ENCODE measurements at places on chromosomes 4 and X.

GRCh38 chr4:140135529-140136088 lies 18.4 kb downstream of the MAML3 start:
- no peak for DNase-seq

- DNase-seq: no peak
Observed at GRCh38 chr4:17968721-17969120, 52.8 kb downstream of the LCORL start.

- DNase-seq: no peak
Observed at GRCh38 chr4:169376421-169376820, 105.7 kb upstream of the SH3RF1 start.

- DNase-seq: no peak
Observed at GRCh38 chr4:161186750-161187149, 977.0 kb downstream of the FSTL5 start.

DNA sequence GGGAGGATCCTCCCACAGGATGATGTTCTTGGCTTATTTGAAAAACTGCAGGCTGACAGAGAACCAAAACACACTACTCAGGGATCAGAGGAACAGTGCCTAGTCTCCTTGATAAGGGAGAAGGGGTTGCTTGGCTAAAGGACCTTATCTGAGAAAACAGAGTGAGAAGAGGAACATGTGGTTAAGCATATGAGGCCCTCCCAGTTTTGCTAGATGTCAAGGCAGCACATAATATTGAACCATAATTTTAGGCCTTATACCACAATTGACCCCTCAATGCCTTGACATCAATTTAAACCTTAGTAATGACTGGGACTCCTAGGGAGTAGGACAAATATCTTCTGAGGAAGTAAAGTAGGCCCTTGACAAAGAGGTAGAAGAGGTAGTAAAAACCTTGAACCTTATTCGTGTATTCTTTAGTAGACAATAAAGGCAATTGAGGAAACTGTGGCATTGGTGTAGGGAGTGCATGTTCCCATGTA lies 79.3 kb downstream of the TEX13C start:
- DNase-seq: no peak

DNA sequence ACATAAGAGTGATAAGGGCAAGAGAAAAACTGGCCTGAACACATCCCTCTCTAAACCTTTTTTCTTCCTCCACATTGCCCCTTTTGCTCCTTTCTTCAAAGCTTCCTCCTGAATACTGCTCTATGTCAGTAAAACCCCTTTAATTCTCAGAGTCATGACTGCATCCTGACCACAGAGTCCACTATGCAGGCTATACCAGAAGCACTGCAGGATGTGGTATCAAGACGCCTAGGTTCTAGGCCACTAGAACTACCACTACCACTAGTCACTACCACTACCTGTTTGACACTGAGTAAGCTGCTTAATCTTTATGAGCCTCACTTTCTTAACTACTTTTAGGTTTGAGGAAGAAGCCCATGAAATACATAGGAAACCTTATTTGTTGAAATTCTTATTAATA lies 38.7 kb downstream of the ARHGEF9 start:
- no peak for DNase-seq

GRCh38 chr4:65831828-65832227 lies 161.5 kb upstream of the EPHA5 start:
- DNase-seq: no peak

DNA sequence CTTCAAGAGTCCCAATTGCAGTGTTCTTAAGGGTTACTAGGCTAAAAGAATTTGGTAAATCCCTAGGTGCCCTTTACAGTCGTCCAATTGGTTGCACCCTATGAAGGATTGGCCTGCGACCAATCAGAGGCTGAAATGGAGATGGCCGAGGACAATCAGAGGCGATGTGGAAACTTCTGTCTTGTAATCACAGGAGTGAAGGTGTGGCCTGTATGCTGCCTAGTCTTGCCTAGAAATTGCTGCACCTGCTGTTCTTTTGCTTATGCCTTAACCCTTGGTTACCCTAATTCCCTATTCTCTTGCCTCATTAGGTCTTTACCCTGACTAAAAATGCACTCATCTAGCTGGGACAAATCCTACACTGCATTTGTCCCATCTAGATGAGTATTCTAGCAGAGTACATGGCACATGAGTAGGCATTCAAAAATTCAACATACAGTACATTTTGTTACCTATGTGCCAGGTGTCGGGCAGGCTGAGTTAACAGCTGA lies 1.0 kb upstream of the DCK start:
- DNase-seq: no peak

- no peak for DNase-seq
Observed at GRCh38 chr4:6913350-6913905, 3.8 kb downstream of the TBC1D14 start.

DNA sequence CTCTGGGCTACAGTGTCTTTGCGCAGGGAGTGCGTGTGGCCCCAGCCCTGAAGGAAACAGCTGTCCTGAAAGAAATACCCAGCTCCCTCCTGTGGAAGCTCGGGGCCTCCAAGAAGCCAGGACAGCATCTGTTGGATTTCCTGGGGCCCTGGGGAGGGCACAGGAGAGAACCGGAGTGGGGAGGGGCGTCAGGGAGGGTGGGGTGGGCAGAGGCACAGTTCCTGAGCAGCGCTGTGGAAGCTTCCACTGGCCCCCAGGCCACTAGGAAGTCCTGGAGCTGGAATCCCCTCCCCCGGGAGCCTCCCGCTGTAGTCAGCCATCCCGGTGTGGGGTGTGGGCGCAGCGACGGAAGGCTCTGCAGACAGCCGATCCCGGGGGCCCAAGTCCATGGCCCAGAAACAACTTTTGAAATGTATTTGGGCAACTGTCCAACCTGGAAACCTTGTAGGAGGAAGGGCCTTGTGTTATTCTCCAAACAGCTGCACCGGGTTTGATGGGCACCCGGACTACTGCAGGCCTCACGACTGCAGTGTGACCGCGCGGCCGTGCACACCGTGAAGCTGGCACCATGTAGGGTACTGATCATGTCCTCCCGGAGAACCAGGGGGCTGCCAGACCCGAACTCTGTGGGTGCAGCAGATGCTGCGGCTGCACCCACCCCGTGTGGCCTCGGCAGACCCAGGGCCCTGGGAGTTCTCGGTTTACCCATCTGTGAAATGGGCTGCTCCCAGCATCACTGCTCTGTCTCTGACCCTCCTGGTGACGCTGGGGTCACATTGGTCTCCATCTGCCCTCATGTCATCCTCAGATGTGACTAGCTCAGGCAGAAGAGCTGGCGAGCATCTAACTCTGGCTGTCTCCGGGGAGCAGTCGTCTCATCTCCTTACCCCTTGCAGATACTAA lies 68.5 kb upstream of the HMX1 start:
- DNase-seq: peak; percentile 61

DNA sequence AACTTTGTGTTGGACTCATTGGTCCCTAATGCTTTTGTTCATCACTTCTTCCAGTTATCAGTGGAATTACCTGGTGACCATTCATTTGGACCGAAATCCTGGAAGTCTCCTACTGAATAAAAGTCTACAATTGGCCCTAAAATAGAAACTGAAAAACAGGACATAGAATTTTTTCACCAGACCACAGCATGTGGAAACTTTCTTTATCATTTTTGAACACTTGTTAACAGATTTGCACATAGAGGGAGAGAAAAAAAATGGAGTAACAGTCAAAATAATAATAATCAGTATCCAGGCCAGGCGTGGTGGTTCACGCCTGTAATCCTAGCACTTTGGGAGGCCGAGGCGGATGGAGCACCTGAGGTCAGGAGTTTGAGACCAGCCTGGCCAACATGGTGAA lies 7.1 kb downstream of the EPGN start:
- DNase-seq: no peak

- DNase-seq: no peak
Observed at GRCh38 chr4:166481739-166482138, 608.7 kb downstream of the TLL1 start.

DNA sequence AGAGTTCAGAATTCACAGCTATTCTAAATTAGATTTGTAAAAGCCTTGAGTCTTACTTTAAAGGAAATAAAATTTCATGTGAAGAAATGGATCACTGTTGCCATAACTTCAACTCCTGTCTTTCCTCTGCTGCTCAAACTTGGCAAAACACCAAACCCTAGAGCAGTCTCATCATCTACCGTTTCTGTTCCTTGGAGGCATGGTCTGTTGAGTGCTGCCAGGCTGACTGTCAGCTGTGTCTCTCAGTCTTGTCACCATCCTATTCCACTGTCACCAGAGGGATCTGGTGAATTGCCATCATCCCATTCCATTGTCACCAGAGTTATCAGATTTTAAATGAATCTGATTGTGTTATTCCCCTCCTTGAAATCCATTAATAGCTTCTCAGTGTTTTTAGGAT lies 55.6 kb downstream of the STIM2 start:
- no peak for DNase-seq

GRCh38 chrX:41384051-41384705 lies 50.2 kb downstream of the DDX3X start:
- DNase-seq: peak; percentile 88

- DNase-seq: no peak
Observed at GRCh38 chrX:17046478-17047097, 100.1 kb downstream of the REPS2 start.

DNA sequence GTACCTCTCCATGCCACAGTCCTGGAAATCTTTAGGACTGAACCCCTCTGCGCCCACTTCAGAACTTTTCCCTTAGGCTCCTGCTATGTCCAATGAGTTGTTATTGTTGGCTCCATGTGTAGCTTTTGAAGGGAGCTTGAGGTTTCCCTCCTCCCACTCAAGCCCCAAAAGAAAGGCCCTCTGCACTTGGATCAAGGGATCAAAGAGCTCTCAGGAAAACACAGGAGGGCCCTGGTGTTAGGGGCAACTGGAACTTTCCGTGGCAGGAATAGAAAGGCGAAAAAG lies 135.0 kb downstream of the RASL11B start:
- DNase-seq: no peak

- no peak for DNase-seq
Observed at GRCh38 chrX:43500996-43501694, 155.0 kb upstream of the MAOA start.

DNA sequence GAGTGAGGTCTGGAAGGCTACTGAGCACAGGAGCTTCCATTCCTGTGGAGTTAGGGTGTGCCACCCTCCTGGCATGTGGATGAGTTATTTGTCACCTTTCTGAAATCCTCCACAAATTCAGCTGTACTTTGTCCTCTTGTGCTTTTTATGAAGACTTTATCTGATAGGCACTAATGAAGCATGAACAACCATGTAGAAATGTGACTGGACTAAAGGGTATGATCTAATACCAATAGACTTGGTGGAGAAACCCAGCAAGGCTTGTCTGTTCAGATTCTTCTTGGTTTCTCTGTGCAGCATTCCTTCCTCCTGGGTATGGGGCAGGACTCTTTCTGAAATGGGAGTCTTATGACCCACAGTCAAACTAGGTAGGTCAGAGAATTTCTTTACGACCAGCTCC lies 9.6 kb downstream of the NBDY start:
- no peak for DNase-seq

DNA sequence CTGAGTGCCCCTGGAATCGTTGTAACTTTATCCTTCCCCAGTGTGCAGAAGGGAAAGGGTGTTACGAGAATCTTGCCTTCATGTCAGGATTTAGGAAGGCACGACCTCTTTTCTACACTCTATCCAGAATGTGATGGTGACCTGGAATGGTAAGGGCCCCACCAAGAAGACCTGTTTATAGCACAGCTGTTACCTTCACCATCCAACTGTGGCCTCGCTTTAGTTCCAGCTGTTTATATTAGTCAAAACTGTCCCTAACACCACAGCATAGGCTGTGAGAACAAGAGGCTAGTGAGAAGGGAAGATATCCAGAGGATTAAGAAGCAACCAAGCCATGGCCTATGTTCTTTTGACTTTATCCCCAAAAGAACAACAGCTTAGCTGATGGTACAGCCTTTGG lies 28.0 kb downstream of the ARX start:
- no peak for DNase-seq

- no peak for DNase-seq
Observed at GRCh38 chr4:118955515-118955914, 66.9 kb downstream of the SYNPO2 start.

DNA sequence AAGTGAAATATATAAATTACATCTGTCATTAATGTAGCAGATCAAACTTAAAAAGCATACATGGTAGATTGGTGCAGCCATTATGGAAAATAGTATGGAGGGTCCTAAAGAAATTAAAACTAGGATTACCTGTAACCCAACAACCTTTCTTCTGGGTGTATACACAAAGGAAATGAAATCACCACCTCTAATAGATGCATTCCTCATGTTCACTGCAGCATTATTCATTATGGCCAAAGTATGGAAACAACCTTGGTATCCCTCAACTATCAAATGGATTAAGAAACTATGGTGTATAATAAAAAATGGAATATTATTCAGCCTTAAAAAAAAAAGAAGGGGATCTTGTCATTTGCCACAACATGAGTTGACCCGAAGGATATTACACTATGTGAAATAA lies 13.7 kb downstream of the WDFY3 start:
- no peak for DNase-seq

- DNase-seq: no peak
Observed at GRCh38 chr4:151460434-151460833, 51.5 kb downstream of the FHIP1A start.

GRCh38 chr4:69484011-69484410 lies 11.7 kb downstream of the UGT2B4 start:
- no peak for DNase-seq

DNA sequence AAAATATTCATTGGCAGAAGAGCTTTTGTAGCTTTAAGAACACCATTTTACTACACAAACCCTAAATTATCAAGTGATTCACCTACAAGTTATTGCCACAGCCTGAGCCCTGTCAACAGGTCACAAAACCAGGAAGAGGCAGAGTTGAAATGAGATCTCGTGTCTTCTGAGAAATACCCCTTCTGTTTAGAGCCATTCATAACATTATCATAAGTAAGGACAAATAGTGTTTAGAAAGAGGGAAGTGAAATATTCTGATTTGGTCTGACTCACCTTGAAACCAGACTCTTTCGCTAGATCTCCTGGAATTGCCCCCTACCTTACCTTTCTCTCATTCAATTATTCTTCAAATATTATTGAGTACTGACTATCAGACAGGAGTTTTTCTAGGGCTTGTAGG lies 5.9 kb downstream of the ETDB start:
- DNase-seq: no peak

DNA sequence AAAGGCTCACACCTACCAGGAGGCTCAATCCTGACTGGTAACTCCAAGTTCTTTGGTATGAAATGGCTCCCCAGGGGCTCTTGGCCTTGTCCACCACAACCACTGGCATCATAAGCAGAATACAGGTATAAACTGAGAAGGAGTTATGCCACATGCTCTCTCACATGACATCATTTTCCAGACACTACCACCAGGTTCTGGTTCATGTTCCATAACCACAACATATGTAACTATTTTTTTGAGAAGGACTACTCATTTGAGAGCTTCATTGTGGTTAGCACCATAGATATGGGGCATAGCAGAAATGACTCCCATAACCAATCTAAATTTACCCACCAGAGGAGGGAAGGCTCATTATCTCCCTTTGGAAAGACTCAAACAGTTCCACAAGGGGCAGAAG lies 19.6 kb downstream of the PRDM5 start:
- no peak for DNase-seq

DNA sequence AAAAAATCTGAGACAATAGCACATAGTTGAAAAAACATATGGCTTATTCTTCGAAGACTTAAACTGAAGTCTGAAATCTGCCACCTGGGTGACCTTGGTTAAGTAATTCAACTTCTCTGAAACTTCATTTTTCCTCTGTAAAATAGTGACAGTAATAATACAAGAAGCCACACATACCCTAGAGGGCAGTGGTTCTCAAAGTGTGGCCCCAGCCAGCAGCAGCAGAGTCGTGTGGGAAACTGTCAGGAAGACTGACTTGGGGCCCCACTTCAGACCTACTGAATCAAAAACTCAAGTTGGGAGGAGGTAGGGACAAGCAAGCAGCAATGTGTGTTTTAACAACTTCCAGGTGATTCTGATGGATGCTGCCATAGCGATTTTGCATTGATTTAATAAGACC lies 249.9 kb downstream of the HNRNPD start:
- DNase-seq: no peak

Measured in spleen (tissue), 13 donors.